NB4 (cell line): ENCODE measurements at places on chromosomes 3 and 15.
A peak's percentile ranks its signal among the peaks of the same experiment; 100 is the strongest.

DNA sequence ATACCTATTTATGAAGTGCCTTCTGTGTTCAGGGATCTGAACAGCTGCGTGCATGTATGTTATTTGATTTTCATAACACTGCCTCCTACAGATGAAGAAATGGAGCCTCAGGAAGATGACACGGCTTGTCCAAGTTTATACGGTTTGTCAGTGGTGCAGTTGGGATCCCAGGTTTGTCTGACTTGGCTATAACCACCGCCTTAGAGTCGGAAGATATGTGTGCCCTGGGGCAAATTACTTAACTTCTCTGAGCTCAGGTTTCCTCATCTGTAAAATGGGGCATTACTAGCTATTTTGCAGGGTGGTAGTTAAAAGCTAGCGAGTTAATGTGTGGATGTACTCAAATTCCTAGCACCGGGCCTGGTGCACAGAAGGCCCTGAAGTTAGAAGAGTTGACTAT, 54.1 kb upstream of the ANP32A start:
- no peak for DNase-seq

GRCh38 chr15:57903626-57904025, 161.9 kb downstream of the ALDH1A2 start:
- DNase-seq: no peak

GRCh38 chr3:87260270-87260669, 16.1 kb downstream of the POU1F1 start:
- peak; percentile 49 for DNase-seq

GRCh38 chr15:98734466-98735199, 86.3 kb downstream of the IGF1R start:
- peak; percentile 80 for DNase-seq

DNA sequence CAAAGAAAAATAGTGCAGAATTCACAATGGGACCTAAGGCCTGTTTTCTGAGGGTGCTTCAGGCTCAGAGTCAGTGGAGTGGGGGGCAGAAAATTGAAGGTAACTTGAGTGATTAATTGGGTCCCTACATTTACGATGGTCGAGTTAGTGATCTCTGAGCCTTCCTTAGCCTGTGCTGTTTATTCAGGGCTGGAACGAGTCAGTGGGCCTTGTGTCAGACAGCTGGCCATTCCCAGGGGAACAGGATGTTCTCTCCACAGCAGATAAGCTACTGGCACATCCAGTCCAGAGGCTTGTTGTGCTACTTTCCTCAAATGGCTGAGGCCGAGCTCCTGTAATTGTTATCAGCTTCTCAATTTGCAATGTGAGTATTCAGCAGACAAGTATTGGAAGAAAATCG, 29.2 kb upstream of the CNTN3 start:
- no peak for DNase-seq

DNA sequence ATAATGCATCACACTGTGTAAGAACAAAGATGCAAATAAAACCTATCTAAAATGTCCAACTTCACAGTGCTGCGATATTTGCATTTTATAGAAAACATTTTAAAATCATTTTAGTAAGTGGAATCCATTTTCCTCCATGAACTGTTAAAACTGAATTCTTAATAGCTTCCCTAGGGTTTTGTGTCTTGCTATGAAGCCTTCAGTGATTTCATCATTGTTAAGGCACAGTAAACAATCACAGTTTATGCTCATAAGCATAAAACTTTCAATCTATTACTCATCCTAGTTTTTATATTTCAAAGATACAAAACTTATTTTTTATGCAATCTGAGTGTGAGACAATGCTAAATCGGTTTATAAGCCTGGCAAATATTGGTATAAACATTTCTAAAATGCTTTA, 509.7 kb downstream of the TUSC7 start:
- DNase-seq: no peak
